ENCODE measurements at places on chromosomes 4 and X.

- no peak for DNase-seq
Observed at GRCh38 chr4:72390409-72390808, 178.6 kb downstream of the ADAMTS3 start.

DNA sequence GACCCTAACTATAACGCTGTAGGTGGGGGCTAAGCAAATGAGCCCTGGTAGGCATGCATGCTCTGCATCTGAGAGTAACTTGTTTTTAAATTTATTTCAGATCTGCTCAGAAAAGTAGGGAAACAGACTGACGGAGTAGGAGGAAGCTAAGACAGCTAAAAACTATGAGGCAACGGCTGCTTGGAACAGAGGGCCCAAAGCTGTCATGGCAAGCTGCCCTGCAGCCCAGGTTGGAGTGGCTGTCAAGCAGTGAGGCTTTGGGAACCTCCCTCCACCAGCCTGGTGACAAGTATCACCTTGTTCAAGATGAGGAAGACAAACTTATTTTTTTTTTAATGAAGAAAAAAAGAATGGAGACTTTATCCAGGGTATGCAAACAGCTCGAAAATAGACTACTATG, 439.8 kb downstream of the NLGN4X start:
- no peak for DNase-seq

- no peak for DNase-seq
Observed at GRCh38 chrX:47158131-47158530, 13.1 kb downstream of the RBM10 start.

DNA sequence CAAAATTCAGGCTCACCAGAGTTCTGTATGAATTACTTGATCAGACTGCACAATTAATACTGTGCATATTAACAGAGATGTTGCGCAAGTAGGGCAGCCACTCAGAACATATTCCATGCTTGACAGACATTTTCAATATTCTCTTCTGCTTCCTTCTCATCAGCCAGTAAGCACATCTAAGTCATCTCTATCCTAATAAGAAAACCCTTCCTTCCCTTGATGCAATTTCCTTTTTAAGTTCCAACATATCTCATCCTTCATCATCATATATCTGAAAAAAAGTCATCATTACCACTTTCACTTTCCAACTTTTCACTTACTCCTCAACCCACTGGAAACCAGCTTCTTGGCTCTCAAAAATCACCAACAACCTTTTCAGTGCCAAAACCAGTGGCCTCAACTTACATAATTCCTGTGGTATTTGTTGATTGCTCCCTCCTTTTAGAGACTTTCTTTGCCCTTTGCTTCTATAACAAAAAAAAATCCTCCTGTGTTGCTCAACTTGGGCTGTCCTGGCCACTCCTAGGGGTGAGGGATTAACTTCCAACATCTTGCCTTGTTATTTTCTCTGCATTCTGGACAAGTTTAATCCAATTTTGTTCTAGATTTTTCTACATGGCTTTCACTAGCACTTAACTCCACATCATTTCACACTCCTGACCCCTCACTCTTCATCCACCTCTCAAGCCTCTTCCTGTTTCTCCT, 14.1 kb downstream of the MBNL3 start:
- DNase-seq, result no peak

DNA sequence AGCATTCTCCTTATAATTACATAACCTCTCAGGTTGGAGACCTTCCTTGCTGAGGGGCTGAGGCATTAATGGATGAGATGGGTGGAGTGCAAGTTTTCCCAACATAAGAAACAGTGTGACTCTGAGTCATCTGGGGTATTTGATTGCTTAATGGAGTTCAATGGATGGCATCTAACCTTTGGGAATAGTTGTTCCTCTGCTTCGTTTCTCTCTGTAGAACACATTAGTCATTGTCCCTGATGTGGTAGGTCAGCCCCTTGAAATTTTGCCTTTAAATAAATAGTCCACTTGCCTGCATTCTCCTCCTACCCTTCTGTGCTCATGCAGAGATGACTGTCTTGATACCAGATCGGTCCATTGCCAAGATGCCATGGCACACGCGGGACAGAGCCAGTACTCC, 38.6 kb downstream of the SLITRK2 start:
- no peak for DNase-seq

DNA sequence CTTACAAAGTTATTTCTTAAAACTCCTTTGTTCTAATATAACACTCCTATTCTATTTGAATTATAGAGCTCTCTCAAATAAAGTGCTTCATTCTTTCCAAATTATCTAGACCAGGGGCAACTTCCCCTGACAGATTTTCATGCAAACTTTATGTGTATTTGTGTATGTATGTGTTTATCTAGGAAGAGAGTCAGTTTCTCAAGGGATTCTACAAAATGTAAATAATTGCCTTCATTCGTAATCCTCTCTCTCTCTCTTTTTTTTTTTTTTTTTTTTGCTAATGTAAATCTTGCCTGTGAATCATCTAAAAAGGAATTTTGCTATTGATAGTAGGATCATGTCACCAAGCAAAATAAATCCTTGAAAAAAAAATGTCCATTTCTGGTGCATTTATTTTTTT, 38.9 kb upstream of the RBPJ start:
- no peak for DNase-seq

- no peak for DNase-seq
Observed at GRCh38 chrX:154779261-154779660, 16.6 kb downstream of the DKC1 start.
